ENCODE measurements at places on chromosomes 11 and 22.

- DNase-seq = no peak
Observed at GRCh38 chr11:33500861-33501479, 199.7 kb downstream of the C11orf91 start.

GRCh38 chr11:68839054-68839865 is 2.5 kb downstream of the CPT1A start:
- peak; percentile 92 for DNase-seq

DNA sequence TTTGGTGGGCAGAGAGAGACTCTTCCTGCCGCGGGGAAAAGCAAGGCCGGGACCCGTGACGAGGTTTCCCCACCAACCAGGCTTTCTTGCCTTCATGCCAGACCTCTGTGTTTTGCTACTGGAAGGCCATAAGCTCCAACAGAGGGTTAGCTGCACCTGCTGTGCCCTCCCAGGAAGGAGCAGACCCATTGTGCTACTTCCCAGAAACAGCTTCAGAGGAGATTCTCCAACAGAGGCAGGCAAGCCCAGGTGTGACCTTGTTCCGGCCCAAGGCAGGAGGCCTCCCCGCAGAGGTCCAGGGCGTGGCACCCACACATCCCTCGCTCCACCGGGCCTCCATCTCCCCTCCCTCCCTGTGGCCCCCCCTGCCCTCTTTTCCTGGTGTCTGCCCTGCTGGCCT is 57.8 kb downstream of the ELFN2 start:
- DNase-seq = no peak

DNA sequence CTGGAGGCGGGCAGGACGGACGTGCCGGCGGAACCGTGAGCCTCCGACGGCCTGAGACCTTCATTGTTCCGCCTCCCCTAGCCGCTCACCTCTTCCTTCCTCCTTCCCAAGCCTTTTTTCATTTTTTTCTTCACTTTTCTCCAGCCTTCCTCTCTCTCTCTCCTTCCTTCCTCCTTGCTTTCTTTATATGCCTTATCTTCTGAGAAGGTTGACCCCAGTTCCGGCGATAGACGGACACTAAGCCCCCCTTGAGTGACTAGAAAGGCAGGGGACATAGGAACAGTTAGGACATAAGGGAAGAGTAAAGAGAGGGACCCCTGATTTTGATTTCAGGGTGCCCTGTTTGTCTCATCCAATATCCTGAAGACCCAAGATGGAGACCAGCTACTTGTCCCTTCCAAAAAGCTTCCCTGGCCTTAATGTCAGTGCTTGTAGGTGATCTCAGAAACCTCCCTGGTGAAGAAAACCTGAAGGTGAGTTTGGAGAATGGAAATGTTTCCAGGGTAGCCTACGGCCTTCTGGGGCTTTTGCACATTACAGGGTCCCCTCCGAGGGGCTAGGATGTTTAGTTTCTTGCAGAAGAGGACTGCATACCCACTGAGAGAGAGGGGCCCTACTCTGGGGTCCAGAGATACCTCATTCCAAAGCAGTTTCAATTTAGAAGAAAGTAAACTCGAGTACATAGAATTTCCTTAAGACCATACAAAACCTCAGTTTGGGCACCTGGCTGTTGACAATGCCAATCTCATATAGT is 3.5 kb downstream of the ADM start:
- no peak for DNase-seq

DNA sequence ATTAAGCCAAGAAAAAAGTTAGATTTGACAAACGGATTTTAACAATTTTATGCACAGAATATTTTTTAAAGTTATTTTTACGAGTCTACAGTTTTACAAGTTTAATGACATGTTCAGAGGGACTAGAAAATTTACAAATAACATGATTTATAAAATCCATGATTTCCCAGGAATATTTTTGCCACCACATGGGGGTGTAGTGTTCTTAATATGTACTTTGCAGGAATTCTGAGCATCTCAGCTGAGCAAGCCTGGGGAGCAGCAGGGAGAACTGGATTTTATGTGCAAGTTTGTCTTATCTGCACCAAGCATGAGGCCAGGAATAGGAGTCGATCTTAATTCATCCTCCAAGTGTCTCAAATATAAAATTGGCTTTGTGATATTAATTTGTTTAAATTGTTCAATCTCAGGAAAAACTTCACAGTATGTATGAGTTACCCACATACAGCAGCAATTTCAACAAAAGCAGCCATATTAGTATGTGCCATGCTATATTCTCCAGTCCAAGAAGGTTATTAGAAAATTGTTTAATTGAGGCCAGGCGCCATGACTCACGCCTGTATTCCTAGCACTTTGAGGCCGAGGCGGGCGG is 826.3 kb downstream of the DLG2 start:
- no peak for DNase-seq

DNA sequence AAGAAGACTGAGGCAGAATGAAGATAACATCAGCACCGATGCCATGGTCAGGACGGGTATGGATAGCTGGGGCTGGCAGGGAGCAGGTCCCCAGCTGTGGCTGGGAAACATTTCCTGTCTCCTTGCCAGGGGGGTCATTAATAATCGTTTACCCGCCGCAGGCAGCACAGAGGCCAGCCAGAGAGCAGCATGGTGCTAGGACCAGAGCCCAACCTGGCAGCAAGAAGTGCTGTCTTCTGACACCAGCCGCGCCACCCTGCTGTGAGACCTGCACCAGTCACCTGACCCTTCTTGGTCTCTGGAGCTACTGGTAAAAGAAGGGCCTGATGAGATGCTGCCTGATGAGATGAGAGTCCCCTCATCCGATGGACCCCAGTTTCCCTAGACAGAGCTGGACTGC is 36.3 kb downstream of the PDE2A start:
- no peak for DNase-seq

DNA sequence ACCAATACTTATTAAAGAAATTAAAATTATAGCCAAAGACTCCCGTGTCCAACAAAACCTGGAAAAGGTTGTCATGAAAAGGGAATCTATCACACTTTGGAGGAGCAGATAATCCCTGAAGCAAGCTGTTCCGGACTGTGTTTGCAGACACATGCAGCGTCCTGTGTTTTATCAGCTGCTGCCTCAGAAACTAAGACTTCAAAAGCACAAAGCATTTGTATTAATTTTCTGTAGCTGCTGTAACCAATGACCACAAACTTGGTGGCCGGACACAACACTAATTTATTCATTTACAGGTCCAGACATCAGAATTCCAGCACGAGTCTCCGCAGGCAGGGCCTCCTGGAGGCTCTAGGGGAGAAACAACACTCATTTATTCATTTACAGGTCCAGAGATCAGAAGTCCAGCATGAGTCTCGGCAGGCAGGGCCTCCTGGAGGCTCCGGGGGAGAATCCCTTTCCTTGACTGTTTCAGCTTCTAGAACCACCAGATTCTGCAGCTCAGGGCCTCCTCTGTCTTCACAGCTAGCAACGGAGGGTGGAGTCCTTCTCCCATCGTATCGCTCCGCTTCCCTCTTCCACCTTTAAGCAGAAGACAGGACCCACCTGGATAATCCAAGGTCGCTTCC is 465.3 kb downstream of the BRD1 start:
- no peak for DNase-seq

- no peak for DNase-seq
Observed at GRCh38 chr11:134582770-134583095, 170.7 kb upstream of the B3GAT1 start.

DNA sequence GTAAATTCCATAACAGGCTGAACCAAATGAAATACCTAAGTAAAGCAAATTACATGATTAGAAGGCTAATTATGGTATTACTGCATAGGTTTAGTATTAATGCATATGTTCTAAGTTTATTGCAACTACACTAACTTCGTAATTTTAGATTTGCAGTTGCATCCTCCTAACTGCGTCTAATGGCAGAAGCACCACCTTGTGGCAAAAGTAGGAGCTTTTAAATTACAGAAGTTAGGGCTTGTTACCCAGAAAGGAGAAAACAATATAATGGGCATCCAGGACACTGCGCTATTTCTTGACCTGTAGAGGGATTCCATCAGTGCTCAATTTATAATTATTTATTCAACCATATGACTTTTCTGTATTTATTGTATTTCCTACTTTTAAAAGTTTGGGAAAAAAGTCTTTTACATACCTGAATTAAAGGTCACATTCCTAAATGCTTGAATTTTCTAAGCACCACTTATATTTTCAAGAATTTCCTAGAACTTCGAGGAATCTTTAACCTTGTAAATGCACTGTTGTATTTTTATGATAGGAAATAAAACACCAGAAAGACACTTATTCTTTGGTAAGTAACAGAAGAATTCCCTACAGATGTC is 16.3 kb upstream of the GPR83 start:
- DNase-seq = no peak

- no peak for DNase-seq
Observed at GRCh38 chr11:17548444-17548843, 1.4 kb downstream of the OTOG start.

- DNase-seq = no peak
Observed at GRCh38 chr22:42892156-42892555, 35.1 kb upstream of the ARFGAP3 start.

DNA sequence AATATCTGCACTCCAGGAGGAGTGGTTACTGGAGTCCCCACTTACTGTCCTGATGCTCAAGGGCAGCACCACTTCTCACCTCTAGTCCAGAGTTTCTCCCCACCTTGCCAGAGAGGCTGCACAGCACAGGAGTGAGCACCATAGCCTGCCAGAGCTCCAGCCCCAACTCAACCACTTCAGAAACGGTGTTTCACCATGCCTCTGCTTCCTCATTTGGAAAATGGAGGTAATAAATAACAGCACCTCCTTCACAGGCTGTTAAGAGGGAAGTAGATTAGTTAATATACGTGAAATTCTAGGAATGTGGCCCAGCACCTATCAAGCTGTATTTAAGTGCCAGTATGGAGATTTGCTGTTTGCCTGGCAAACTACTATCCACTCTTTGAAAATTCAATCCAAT is 63.0 kb downstream of the GALNT18 start:
- DNase-seq = no peak

GRCh38 chr22:16922706-16923105 is 85.3 kb downstream of the GAB4 start:
- no peak for DNase-seq

DNA sequence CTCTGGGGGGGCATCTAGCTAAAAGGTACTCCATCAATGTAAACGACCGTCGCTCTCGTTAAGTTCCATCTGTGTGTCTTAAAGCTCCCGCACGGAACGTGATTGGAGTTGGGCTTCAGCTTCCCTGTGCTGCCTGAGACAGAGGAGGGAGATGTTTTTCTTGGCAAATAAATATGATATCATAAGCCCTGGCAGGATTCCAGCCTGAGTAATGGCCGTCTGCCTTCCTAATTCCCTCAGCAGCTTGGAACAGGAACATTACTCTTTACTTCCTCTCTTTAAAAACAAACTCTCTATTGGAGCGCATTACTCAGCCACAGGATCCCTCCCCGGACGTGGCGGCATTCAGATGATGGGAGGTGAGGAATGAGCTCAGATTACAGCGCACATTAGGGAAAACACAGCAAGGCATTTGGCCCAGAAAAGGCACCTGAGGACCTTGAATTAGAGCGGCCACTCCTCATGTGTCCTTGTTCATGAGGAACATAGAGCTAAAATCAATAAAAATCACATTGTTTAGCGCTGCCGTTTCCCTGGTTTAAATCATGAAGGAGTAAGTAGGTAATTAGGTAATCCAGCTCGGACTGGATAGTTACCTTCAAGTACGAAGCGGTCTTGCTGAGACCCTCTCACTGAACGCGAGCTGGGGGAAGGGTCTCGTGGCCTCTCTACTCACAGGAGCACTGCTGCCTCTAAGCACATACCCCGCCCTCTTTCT is 230.4 kb downstream of the ST3GAL4 start:
- DNase-seq = no peak

DNA sequence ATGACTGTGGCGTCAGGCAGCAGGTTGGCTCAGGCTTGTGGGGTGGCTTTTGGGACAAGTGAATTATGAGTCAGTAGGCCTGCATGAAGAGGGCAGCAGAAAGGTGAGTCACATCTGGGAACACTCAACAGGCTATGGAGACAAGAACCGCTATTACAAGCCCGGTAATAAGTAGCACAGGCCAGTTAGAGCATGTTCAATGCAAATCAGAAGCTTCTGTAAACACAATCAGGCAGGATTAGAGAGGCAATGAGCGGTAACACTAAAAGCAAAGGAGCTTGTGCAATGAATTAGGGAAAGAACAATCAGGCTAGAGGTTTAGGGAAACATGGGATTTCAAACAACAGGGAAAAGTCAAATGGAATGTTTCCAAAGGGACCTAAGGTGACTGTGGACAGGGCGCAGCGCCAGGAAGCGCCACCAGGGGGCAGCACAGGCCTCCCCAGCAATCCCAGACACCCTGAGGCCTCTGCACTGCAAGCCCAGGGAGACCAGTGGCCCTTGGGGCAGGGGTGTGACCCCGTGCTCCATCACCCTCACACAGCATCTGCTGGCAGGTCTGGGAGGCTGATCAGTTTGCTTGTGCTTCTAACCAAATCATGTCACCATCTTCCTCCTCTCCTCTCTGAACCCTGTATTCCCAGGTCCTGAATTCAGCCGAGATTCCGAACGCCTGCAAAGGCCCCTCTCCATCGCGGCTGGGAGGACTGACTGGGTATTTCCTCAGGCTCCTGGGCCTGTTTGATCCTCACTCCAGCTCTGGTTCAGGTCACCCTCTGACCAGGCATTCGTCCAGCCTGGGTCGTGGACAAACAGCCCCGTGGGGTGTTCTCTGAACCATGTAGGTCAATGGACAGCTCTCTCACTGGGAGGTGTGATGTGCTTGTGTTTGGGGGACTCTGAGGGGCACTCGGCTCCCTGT is 50.0 kb downstream of the C11orf58 start:
- DNase-seq = peak; percentile 13

DNA sequence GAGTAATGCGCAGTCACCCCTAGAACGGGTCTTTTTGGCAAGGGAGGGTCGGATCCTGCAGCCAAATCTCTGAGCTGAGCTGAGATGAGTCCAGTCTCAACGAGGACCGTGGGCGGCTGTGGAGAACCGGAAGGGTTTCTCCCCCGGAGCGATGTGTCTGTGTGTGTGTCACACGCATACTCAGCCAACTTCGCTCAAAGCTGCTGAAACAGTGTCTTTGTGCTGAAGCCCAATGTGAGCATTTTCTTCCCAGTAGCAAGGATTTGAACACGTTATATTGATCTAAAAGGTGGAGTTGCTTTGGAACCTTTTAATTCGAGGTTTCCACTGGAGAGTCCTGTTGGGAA is 1.4 kb upstream of the CELSR1 start:
- DNase-seq = no peak

DNA sequence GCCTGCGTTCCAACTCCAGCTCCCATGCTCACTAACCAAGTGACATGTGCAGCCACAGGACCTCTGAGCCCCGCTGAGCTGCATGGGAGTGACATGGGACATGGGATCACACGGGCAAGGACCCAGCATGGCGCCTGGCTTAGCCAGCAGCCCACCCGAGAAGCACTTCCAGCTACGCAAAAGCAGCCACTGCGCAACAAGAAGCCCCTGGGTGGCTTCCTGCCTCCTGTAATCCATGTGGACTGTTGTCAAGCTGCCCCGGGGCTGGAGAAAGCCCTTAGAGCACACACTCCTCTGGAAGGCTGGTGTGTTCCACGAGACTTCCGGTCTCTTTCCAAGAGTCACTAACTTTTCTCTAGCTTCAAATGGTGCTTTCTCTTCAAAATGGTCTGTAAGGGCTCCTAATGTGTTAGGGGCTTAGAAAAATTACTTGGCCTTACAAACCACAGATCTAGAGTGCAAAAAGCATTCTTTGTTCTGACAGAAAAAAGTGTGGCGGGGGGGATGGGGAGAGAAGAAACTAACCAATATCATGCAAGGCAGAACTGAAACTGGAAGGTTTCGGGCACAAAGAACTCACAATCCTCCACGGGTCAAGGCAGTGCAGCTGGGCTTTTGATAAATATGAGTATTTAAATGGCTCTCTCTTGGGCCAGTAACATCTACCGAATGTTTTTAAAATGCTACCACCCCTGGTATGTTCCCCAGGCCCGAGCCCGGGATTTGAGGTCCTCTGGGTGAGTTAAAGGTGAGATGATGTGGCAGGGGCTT is 5.5 kb downstream of the C11orf24 start:
- no peak for DNase-seq

Data from T follicular helper cell (primary cell).